Stimulated activated CD4-positive, alpha-beta T cell treated with anti-CD3 and anti-CD28 coated beads, TNF-alpha, amount 100 ng/mL, for 1 hour (primary cell): ENCODE measurements at places on chromosomes 1 and 21.
A peak's percentile ranks its signal among the peaks of the same experiment; 100 is the strongest.

DNA sequence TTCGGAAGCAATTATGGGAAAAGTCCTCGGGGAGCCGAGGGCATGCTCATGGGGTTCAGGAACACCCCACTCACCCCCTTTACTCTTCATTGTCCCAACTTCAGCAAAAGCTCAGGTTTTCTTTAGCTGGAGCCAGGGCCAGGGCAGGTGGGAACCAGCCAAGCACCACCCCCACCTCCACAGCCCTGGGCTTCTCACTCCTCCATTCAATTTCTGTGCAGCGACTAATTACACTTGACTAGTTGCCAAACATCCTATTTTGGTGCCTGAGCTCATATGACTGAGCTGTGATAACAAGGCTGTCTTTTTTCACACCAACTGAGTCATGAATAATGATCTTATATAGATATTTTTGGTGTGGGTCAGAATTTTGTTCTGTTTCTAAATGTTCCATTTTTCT is 257.2 kb upstream of the AJAP1 start:
- no peak for DNase-seq

DNA sequence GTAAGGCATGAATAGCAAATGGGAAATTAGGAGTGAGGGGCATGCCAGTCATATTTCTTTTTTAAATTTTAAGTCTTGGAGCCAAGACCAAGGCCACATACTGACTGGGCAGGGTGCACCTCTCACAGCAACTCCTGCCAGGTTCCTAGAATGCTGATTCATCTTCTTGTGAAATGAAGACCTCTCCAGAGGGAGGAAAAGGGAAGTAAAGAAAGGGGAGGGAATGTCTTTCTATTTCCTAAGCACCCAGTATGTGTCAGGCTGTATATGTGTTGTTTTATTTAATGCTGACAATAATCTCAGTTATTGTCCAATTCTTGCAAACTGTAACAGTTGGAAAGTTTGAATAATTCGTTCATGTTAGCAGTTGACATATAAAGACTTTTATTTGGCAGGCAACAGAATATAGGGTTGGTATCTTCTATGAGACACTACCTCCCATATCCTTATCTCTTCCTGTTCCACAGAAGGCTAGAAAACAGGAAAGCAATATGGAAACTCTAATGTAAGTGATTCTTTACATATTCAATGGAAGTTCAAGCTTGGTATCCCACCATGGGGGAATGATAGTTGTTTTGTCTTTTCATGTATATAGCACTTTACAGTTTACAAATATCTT is 259.1 kb upstream of the USP24 start:
- DNase-seq: no peak

DNA sequence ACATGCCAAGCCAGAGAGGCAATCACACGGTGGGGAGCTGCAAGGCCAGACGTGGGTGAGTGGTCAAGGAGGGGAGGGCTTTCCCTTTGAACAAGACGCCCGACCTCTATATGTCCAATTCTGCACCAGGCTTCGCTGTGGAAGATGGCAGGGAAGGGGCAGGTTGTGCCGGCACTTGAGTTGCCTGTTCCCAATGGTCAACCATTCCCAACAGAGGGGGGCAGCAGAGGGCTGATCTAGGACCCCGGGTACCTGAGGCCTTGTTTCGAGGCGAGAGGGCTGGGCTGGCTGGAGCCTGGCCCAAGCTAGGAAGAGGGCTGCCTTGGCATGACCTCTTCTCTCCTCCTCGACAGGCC is 64.9 kb downstream of the TMEM53 start:
- DNase-seq: no peak

DNA sequence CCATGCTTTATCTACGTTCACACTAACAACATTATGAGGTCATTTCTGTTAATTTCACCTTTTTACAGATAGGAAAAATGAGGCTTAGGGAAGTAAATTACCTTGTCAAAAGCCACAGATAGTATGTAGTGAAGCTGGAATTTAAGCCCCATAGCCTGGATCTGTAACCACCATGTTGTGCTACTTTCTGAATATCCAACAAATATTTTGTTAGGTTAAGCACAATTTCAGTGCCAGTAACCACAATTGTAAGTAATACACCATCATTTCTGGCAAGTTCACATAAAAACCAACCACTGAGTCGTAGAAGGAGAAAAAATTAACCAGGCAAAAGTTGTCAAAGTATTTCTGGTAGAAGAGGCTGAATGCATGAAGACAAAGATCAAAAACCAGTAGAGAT is 593.1 kb upstream of the CAMK1G start:
- no peak for DNase-seq

DNA sequence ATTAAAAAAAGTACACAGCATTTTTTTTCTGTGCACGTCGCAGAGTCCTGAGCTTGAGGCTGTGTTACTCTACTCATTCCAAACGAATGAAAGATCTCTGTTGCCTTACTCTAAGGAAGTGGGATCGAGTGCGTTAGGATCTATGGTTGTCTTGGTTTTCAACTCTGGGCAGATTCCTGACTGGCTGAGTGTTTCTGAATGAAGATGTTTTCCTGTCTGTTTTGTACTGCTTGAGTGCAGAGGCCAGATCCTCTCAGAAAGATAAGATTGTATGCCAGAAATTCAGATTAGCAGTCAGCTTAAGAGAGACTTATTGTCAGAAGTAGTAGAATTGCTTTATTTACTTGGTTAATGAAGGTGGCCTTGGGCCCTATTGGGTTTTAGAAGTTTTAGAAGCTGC is 14.0 kb downstream of the PLA2G2E start:
- DNase-seq: no peak

GRCh38 chr1:190303501-190303900 is 174.2 kb downstream of the BRINP3 start:
- DNase-seq: no peak

GRCh38 chr1:186858923-186859322 is 30.2 kb downstream of the PLA2G4A start:
- no peak for DNase-seq

DNA sequence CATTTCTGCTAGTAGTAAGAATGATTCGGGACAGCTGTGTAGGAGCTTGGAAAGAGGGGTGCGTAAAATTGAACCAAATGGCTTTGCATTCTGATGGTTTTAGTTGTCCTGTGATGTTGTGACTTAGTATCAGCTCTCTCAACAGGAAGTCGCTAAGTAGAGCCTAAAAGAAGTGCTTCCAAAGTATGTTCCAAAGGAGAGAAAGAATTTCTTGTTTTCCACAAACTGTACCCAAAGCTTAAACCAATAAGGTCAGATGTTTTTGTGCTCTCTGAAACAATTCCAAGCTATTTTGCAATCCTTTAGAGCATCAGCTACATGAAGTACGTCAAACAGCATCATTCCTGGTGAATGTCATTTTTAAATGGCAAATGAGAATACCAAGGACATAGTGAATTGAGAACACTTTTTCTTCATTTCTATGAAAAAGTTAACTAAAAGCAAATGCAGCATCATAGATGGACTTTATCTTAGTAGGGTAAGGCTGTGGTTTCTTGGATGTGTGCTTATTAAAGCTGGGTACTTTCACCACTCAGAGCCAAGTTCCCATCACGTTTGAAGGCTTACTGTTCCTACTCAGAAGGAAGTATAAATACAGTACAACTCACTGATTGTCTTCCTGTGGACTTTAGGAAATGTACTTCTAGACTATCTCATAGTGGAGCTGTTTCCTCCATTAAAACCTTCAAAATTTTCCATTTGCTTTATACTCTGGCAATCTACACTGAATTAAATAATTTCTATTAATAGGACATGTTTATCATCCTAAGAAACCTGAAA is 148.6 kb downstream of the C1orf21 start:
- DNase-seq: no peak

DNA sequence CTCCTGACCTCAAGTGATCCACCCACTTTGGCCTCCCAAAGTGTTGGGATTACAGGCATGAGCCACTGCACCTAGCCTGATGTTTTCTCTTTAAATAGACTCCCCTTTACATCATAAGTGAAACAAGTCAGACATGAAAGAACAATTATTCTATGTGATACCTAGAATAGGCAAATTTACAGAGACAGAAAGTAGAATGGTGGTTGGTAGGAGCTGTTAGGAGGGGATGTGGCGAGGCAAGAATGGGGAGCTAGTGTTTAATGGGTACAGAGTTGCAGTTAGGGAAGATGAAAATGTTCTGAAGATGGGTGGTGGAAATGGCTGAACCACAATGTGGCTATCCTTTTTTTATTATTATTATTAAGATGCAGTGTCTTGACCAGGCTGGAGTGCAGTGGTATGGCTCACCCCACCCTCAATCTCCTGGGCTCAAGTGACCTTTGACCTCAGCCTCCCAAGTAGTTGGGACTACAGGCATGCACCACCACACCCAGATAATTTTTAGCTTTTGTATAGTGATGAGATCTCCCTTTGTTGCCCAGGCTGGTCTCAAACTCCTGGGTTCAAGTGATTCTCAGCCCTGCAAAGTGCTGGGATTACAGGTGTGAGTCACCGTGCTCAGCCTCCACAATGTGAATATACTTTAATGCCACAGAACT is 28.4 kb downstream of the ELF3 start:
- DNase-seq: no peak

DNA sequence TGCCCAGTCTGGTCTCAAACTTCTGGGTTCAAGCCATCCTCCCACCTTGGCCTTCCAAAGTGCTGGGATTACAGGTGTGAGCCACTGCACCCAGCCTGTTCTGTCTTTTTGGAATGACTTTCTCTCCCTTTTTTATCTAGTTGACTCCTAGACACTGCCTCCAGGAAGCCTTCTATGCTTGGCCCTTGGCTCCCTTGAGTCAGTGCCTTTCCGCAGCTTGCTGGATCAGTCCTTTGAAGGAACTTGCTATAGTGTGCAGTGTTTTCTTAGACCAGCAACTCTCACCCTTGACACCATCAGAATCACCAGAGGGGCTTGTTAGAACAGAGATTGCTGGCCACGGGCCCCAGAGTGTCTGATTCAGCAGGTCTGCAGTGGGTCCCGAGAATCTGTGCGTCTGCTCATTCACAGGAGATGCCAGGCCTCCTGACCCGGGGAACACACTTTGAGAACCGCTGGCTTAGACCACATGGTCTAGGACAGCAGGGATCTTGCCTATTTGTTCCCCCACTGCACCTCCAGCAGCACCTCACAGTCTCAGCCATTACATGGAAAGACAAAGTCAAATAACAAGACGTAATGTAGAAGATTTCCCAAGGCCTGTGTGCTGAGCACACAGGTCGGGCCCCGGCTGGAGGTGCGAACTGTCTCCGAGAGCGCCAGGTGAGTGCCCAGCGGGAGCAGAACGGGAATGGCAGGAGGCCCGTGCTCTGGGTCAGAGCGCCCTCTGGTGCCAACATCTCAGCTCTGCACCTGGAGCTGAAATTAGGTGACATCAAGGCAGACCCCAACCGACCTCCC is 27.4 kb upstream of the CTPS1 start:
- DNase-seq: peak; percentile 27

GRCh38 chr1:99507906-99508732 is 137.8 kb upstream of the PALMD start:
- DNase-seq: no peak

DNA sequence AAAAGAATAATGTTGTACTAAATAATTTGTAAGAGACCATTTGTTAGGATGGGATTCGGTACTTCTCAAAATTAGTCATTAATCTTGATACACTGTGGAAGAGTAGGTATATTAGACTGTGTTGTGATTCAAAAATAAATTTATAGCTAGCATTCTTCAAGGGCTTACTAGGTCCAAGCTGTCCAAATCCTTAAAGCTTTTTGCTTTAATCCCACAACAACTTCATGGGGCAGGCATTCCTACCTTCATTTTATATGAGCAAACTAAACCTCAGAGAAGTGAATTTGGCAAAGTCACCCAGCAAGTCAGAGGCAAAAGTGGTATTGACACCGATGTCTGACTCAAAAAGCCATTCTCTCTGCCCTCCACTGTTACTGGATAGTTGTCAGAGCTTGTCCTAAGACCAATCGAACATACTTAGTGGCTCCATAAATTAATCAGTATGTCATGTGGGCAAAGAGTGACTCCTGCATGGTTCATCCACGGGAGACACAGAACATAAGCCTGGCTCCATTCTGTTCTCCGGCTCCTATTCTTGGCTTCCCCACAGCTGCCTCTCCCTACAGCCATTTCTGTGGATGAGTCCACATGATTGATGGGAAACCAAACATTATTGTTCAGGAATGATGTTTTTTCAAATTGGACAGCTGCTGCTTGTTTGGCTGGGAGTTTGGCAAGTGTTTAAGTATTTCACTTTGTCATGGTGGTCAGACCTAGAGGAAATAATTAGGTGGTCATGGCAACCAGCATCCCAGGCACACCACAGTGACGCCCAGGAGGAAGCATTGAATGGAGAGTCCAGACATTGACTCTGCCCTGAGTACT is 133.4 kb upstream of the FGGY start:
- DNase-seq: no peak

GRCh38 chr1:39590546-39590945 is 14.0 kb upstream of the PABPC4 start:
- DNase-seq: no peak

- no peak for DNase-seq
These were observed 37.1 kb downstream of the PIK3CD start for GRCh38 chr1:9688599-9688998.

GRCh38 chr1:66676613-66677298 is 75.5 kb upstream of the DYNLT5 start:
- DNase-seq: no peak

DNA sequence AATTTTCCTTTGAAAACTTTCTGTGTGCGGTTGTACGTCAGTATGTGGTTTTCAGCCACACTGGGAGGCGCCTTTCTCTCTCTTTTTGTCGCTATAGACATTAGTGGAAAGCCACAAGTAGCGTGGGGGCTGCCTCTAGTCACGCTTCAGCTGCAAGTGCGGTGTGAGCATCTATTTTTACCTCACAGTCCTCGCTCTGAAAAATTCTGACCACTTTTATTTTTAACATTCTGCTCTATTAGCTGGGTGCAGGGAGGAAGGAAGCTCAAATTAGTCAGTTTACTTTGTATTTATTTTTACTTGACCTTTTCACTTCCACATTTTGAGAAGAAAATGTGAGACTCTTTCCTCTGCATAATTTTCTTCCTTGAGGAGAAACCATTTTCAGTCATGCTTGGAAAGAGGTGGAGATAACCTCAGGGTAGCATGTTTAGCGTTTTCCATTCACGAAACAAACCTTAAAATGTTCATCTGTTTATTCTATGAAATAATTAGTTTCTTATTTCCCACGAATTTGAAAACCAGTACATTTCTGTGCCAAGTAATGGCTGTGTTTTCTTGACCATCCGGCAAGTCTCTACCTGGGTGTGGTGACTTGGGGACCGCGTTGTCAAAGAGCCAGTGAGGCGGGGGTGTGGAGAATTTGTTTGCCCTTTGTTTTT is 35.6 kb downstream of the ADARB1 start:
- DNase-seq: no peak
